T follicular helper cell (primary cell): ENCODE measurements at places on chromosomes 6 and 20.

DNA sequence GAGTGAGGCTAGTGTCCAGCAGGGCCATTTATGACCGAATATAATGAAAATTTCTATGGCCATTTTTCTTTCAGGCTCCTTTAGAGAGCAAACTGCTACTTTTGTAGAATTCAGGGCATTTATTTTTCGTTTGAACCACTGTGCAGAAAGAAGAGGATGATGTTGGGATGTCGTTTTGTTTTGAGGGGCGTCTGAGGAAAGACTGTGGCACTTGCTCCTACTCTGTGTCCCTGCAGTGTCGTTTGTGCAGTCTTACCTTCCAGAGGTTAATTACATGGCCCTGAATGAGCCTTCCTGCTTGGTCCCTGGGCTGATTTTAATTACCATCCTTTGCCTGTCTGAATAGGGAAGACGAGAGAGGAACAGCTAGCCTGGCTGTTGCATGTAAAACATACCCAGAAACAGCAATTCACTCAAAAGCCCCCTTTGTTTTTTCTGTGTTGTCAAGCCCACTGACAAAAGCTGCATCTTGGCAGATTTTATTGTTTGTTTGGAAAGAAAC is 65.3 kb downstream of the CTNNBL1 start:
- DNase-seq: no peak

- no peak for DNase-seq
Observed at GRCh38 chr6:150698391-150698790, 98.7 kb downstream of the PLEKHG1 start.

GRCh38 chr6:136809091-136809860 is 13.1 kb upstream of the PEX7 start:
- DNase-seq: no peak

- no peak for DNase-seq
Observed at GRCh38 chr6:41451039-41451438, 95.1 kb upstream of the FOXP4 start.

DNA sequence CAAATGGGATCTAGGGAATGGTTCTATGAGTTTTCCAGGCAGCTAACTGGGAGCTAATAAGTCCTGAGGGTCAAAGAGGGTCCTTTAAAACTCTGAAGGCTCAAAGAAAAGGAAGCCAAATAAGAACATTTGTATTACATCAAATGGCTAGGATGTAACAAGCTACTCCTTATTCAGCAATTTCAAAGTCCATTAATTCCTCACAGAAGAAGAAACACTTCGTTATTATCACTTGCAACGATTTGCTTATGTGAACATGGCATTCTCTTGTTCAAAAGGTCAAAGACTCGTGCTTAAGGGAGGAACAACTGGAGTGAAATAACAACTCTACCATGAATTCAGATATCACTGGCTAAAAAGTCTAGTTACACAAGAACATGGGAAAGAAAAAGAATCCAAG is 70.8 kb upstream of the FBXO30 start:
- DNase-seq: no peak

DNA sequence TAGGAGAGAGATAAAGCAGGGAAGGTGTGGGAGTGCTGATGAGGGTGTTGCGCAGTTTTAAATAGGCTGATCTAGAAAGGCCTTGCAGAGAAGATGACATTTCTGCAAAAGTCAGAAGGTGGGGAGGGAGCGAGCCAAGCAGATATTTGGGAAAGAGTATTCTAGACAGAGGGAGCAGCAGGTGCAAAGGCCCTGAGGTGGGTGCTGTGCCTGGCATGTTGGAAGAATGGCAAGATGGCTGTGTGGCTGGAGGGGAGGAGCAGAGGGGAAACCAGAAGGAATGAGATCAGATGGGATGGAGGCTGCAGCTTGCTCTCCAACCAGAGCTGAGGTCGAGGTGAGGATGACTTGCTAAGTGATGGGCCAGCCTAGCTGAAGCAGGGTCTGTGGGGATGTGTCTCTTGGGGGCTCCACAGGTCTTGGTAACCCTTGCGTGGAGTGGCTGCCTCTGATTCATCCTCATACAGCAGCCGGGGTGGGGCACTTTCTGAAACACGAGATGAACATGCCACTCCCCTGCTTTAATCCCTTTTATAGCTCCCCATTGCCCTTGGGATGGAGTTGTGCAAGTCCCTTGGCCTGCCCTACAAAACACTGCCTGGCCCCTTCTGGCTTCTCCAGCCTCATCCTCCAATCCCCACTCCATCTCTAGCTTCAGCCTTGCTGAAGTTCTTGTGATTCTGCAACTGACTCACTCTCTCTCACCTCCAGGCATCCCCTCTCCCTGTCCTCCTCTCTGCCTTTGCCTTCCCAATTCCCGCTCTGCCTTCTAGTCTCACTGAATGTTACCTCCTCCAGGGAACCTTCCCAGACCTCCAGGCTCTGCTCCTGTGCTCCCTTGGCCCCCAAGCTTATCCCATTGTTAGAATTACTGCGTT is 94.1 kb downstream of the CDH22 start:
- no peak for DNase-seq

DNA sequence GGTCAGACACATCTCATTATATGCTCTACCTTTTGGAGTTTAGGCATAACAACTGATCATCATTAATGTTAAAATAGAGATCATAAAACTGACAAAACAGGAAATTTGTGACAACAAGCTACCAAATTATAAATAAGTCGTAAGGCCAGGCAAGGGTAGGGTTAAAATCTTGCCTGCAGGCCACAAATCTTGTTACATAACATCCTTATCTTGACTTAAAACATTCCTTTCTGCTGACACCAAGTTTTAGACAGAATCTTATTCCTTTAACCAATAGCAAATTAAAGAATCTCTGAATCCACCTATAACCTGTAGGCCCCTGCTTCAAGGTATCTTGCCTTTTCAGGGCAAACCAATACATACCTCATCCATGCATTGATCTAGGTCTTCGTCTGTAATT is 32.5 kb upstream of the NKAIN2 start:
- DNase-seq: no peak

DNA sequence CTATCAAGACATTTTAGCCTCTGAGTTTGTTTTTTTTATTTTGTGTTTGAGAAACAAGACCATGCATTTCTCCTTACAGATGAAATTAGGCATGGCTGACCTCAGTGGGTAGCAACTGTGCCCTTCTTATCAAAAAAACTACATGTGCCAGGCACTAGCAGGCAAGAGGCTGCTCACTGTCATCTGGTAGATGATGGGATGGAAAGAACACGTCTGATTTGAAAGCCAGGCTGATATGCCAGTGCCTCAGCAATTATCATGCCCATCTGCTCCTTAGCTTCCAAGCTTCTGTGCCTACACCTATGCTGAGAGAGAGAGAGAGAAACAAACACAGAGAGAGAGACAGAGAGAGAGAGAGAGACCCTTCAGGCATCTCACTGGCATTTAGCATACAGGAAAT is 149.9 kb downstream of the C6orf118 start:
- DNase-seq: no peak

DNA sequence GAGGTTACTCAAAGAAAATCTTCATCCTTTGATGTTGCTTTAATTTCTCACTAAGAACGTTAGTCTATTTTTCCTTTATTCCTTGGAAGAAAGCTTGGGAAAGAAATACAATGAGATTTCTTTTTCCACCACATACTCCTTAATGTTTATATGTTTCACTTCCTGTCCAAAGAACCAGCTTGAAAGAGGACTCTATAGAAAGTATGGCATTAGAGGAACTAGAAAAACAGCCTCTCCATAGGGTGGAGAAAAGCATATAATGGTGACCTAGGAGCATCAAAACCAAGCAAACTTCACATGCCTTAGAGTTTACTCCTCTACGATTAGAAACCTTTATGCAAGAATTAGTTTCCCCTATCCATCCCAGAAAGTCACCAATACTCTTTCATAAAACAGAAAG is 131.1 kb downstream of the OPRM1 start:
- DNase-seq: no peak

- DNase-seq: no peak
Observed at GRCh38 chr6:165635965-165636364, 27.1 kb downstream of the PDE10A start.

GRCh38 chr20:58433759-58434158 is 44.7 kb downstream of the VAPB start:
- no peak for DNase-seq

DNA sequence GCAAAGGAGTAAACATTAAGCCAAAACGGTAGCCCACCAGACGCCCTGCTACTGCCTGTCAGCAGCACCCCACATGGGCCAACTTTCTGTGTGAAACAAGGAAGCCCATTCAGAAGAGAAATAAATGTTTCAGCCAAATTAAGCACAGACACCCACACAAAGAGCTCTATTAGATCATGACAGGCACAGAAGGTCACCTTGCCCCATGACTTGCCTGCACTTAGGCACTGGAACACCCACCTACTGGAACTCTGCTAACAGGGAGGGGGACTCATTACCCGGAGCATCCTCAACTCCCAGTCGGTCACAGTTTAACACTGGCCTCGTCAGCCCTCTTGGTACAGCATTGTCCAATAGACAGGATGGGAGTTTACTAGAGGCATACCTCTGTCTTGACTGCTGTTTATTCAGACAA is 31.8 kb downstream of the GFOD1 start:
- no peak for DNase-seq

DNA sequence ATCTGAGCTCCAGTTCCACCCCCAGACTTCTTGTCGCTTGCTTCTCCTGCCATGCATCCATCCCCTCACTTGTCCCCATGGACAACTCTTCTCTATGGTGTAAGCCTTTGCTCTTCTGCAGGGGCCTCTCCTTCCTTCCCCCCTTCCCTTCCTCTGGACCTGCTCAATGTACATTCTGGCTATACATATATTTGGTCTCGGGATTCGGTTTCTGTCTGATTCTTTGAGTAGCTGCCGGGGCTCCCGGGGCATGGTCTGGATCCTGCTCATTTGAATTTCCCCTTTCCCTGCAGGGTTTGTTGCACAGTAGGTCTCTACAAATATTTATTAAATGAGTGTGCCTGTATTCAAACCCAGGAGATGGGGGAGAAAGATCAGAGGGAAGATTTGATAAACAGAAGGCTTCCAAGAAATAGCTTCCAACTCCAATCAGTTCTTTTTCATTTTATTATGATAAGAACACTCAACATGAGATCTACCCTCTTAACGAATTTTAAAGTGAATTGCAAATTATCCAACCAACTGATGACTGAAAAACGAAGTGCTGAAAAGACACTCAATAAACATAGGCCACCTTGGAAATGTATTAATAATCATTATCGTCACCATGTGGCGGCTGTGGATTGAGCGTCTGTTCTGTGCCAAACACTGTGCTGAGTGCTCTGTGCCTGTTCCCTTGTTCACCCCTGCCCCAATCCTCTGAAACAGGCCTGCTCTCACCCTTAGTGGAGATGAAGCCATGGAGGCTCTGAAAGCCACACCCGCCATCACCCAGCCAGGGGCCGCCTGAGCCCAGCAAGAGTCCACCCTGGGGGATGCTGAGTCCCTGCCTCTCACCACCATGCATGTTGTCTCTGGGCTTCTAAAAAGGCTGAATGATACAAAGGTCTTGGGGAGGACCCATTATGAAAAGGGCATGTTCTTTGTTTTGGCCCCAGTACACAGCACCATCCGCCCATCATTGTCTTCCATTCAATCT is 34.3 kb upstream of the APCDD1L start:
- DNase-seq: no peak

GRCh38 chr6:124197148-124197547 is 393.5 kb downstream of the NKAIN2 start:
- DNase-seq: no peak

- DNase-seq: no peak
Observed at GRCh38 chr6:113855500-113856374, 1.4 kb upstream of the MARCKS start.

GRCh38 chr20:62439218-62439617 is 11.9 kb upstream of the RBBP8NL start:
- no peak for DNase-seq

- no peak for DNase-seq
Observed at GRCh38 chr20:49880177-49880576, 35.2 kb downstream of the SPATA2 start.

- no peak for DNase-seq
Observed at GRCh38 chr20:38810926-38811630, 5.6 kb downstream of the PPP1R16B start.

GRCh38 chr6:40348591-40348990 is 238.6 kb downstream of the LRFN2 start:
- no peak for DNase-seq

GRCh38 chr20:9348747-9349146 is 165.6 kb upstream of the LAMP5 start:
- no peak for DNase-seq

- DNase-seq: no peak
Observed at GRCh38 chr20:59737816-59738215, 133.5 kb downstream of the PHACTR3 start.

- DNase-seq: no peak
Observed at GRCh38 chr6:158826819-158827501, 7.8 kb upstream of the EZR start.

GRCh38 chr6:24743265-24743943 is 24.4 kb upstream of the C6orf62 start:
- DNase-seq: no peak
